CD4-positive, alpha-beta T cell treated with Interleukin-17A for 4 hours (primary cell): ENCODE measurements at places on chromosomes 6 and 20.

GRCh38 chr6:155223646-155224451, 40.0 kb upstream of the CLDN20 start:
- peak; percentile 31 for DNase-seq

DNA sequence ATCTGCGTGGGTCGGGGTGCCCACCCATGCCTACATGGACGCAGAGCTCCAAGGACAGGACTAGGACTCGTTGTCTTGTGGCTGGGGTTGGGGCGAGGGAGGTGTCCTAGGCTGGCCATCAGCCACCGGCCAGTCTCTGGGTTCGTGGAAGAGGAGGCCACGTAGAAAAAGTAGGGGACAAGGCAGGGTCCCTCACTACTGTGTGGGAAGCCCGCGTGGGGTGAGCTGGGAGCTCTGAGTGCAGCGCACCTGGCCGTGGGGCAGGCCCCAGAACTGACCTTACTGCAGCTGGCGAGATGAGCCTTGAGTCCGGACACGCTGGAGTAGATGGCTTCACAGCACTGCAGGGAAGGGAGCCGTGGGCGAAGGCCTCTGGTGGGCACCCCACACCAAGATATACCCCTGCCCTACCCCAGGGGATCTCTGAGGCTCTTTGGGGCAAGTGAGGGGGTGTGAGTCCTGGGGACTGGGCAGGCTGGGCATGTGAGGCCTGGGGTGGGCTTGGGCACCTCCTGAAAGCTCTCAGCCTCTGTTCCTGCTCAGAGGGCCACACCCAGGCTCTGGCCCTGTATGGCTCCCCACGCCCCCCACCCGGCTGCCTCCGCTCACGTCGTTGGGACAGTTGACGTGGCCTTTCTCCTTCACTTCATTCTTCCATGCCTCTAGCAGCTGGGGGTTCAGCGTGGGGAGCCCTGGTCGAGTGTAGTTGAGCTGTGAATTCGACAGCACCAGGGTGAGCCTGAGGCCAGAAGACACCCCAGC, 5.6 kb upstream of the UCKL1 start:
- no peak for DNase-seq

- DNase-seq = no peak
Observed at GRCh38 chr6:83976871-83977270, 56.7 kb upstream of the MRAP2 start.

DNA sequence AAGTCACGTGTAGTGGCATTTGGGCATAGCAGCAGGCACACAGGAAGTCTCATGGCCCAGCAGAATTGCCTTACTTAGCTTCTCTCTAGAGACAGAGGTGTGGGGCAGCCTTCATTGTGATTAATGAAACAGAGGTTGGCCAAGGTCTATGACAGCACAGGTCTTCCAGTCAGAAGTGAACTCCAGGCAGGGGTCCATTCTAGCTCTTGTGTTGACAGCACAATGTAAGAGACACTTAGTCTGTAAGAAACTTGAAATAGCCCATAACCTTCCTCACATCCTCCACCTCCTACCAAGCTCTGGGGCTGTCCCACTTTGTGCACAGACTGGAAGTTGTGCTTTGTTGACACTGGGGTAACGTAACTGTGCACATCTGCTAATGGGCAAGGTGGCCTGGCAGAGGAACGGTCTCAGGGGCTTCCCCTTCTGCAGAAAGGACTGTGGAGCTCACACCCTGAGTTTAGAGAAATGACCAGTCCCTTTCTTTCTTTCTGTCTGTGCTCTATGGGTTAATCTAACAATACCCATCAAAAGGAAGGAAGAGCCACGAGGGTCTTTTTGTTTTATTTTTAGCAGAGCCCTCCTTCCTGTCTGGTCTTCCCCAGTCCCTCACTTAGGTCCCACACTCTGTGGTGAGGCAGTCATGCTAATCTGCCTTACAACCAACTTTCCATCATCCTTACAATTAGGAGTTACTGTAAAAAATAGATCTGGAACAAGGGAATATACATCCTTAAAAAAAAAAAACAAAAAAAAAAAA, 35.6 kb upstream of the TAGAP start:
- DNase-seq = no peak

DNA sequence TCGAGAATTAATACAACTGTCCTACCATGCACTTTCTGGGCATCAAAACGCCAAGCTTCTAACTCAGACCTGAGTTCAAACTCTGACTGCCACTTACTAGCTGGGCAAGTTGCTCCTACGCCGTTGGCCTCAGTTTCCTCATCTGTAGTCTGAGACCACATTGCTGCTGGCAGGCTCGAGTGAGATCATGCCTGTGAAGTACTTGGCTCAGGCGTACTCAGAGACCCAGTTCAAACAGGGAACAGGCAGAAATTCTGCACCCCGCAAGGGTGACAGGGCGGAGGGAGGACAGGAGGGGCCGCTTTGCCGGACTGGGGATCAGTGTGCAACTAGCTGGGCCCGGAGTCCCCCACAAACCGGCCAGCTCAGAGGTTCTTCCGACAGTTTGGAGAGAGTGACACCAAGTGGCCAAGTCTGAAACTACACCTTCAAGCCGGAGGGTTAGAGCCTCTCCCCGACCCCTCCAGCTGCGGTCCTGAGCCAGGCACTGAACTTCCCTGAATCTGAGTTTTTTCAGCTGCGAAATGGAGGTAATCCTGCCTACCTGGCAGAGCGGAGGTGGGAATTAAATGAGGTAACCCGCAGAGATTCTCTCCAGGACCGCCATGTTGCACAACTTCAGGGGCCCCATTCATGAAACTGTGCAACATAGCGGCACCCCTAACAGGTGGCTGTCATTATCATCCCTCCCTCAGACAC, 46.0 kb upstream of the PTPN1 start:
- DNase-seq = peak; percentile 65

DNA sequence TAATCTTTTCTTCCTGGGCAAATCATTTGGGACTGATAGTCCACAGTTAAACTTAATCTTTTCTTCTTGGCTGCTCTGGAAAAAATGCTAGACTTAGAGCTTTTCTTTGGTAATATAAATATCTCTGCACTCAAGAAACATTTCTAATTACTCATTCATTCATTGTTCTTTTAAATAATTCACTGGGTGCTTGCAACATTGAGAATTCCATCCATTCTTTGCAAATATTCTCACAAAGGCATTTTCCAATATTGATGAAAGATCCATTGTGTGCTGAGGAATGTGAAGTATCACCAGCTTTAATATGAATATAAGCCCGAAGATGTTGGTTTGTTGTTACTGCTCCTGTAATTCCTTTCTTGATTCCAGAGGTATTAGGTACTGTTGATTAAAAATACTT, 38.4 kb downstream of the AKAP7 start:
- no peak for DNase-seq

DNA sequence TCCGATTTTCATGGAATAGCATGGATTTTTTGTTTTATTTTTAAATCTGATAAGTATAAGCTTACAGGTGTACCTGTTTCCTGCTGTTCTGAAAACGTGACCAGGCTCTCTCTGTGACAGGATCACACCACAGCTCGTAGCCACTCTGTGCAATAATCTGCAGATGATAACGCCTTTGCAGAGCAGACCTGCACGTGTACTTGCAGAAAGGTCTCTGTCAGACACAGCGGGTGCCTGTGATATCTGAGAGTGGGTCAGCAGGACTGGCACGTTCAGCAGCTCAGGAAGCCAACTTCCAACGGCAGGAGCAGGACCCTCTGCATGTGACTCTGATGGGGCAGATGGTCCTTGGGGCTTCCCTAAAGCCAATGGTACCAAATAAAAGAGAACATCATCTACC, 68.6 kb upstream of the HDDC2 start:
- DNase-seq = no peak

GRCh38 chr6:150430815-150431214, 62.0 kb downstream of the IYD start:
- DNase-seq = no peak
